Activated T-helper 2 cell treated with anti-CD3 and anti-CD28 coated beads, Interferon-gamma antibody, Interleukin-2, Interleukin-4, amounts not matched to agents 10 μg/mL and 5 μg/mL and 100 μg/mL, durations not matched to agents 14 hours and 24 hours and 36 hours (primary cell): ENCODE measurements at places on chromosomes 1 and 21.

DNA sequence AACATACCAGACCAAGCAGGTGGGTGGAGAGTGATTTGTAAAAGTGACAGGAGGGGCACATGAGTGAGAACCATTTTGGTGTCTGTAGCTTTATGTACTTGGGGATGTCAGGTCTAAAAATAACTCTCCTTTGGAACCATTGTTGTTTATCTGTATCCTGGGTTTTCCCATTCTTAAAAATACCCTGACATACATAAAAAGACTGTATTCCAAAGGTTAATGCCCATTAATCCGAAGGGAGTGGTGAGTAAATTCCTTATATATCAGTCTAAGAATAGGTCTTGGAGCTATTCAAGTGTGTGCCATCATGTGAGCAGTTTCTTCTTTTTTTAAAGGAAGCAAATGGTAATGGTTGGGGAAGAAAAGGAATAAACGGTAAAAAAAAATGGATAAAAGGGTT, 117.5 kb downstream of the TGFB2 start:
- no peaks in the 10 kb centered on the region for H3K4me1 ChIP-seq
- H3K4me3 ChIP-seq = no peak overlapping the region
- no peak overlapping the region for H3K27ac ChIP-seq

- H3K27me3 ChIP-seq = no peaks in the 10 kb centered on the region
- H3K4me1 ChIP-seq = peaks cover 2% of the 10 kb centered on the region
- no peak overlapping the region for H3K27ac ChIP-seq
- H3K36me3 ChIP-seq = no peaks in the 10 kb centered on the region
- no peak overlapping the region for H3K4me3 ChIP-seq
These were observed 496.1 kb downstream of the PTPRU start for GRCh38 chr1:29732453-29732852.

DNA sequence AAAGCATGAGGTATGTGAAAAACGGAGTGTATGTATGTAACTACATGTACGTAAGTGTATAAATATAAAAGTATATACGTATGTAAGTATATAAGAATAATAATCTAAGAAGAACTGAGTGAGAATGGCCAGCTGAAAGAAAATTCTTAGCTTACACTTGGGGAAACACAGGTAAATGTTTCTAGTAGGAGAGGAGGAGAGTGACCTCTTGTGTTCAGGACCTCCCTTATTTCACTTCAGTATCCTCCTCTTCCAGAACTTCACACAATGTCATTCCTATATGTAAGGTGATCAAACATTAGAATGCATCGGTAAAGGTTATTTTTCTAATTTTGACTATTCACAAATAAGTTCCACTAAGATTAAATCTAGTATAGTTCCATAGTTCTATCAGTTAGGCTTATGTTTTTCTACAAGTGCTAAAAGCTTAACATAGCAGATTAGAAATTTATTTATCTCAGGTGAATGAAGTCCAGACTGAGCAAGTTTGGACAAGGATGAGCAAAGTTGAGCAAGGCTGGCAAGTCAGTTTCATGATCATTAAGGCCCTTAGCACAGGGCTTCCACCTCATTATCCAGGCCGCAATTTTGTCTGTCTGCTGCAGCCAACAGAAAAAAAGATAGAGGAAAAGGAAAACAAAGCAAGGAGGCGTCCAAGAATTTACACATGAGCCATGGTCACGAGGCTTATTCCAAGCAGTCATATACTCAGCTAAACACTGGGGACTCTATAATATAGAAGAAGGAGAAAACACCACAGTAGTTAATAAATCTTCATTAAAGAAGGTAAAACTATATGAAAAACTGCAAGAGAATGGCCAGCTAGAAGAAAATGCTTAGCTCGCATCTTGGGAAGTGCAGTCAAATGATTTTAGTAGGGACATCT, 7.1 kb upstream of the MROH9 start:
- no peaks in the 10 kb centered on the region for H3K4me1 ChIP-seq
- H3K36me3 ChIP-seq = no peaks in the 10 kb centered on the region
- DNase-seq = no peak
- H3K4me3 ChIP-seq = no peak overlapping the region

GRCh38 chr21:21097466-21097865, 99.3 kb downstream of the NCAM2 start:
- no peak overlapping the region for H3K27ac ChIP-seq
- DNase-seq = no peak
- no peaks in the 10 kb centered on the region for H3K4me1 ChIP-seq
- H3K27me3 ChIP-seq = no peaks in the 10 kb centered on the region
- no peak overlapping the region for H3K4me3 ChIP-seq

DNA sequence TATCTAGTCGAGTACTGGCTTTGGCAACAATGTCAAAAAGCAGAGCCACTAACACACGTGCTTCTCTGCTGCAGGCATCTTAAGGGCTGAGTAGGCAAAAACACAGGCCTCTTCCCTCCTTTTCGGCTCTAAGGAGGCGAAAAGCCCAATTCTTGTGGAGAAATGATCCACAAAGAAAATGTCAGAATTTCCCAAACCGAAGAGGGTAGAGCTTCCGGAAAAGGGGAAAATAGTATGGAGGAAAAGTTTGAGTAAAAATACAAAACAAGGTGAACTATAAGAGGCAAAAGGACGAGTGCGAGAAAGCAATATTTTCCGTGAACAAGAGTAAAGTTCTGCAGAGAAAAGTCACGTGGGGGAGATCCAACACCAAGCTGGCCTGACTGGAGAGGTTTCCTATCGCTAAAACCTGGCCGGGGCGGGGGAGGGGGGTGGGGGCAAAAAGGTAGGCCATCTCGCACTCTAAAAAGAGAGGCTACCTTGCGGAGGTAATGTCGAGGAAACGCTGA, 551 bp downstream of the ZRANB2 start:
- H3K36me3 ChIP-seq = peaks cover 50% of the 10 kb centered on the region
- peaks cover 14% of the 10 kb centered on the region for H3K27me3 ChIP-seq
- peaks cover 22% of the 10 kb centered on the region for H3K4me1 ChIP-seq
- H3K27ac ChIP-seq = peak overlapping the region; percentile 100

- DNase-seq = no peak
- H3K27me3 ChIP-seq = no peaks in the 10 kb centered on the region
- H3K4me3 ChIP-seq = no peak overlapping the region
- H3K27ac ChIP-seq = peak overlapping the region; percentile 48
These were observed 6.1 kb downstream of the CTNNBIP1 start for GRCh38 chr1:9903801-9904527.

DNA sequence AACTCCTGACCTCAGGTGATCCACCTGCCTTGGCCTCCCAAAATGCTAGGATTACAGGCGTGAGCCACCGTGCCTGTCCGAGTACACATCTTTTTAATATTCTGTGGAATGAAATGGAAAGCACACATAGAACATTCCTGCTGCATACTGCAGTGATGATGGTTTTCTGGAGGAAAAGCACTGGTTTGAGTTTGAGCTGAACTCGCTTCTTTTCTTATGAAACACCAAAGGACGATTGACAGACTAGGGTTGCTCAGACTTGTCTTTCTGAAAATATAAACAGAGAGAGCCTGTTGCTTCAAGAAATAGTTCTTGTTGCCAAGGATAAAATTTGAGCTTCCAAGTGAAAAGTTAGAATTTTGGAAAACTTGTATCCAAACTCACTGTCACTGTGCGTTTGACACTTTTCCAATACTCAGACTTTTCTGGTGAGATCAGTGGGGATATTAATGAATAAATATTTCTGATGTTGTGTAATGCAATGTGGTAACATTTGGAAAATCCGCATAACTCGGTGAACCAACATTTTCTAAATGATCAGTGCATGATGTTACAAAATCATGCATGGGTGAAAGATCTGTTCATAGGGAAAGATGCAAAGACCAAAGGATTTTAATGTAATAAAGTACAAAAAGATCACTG, 15.0 kb upstream of the ERMAP start:
- peaks cover 4% of the 10 kb centered on the region for H3K27me3 ChIP-seq
- no peak for DNase-seq
- no peaks in the 10 kb centered on the region for H3K4me1 ChIP-seq
- no peak overlapping the region for H3K27ac ChIP-seq
- peaks cover 5% of the 10 kb centered on the region for H3K36me3 ChIP-seq
- H3K4me3 ChIP-seq = no peak overlapping the region

DNA sequence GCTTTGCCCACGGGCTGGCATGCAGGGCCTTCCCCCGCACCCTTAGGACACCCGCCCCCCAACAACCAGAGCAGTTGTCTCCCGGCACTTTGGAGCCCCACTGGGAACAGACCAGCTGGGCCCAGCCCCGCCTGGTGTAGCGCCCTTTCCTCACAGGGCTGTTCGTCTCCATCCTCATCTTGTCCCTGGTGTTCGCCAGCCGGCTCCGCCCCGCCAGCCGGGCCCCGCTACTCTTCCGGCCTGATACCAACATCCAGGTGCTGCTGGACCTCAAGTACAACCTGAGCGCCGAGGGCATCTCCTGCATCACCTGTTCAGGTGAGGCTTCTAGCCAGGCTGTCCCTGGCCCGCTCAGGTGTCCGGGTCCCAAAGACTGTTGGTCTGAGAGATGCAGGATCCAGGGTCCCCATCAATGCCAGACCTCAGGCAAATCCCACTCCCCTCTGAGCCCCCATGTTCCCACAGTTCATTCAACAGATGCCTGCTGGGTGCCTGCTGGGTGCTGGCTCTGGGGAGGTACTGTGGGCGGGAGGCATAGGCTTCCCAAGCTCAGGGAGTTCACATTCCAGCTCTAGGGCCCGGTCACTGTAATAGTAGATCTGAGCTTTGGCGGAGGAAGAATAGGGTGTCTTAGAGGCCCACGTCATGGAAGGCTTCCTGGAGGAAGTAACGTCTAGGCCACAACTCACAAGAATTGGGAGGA, 41.7 kb downstream of the DISP3 start:
- no peak overlapping the region for H3K4me3 ChIP-seq
- H3K36me3 ChIP-seq = no peaks in the 10 kb centered on the region
- no peaks in the 10 kb centered on the region for H3K27me3 ChIP-seq
- H3K4me1 ChIP-seq = no peaks in the 10 kb centered on the region
- no peak for DNase-seq

DNA sequence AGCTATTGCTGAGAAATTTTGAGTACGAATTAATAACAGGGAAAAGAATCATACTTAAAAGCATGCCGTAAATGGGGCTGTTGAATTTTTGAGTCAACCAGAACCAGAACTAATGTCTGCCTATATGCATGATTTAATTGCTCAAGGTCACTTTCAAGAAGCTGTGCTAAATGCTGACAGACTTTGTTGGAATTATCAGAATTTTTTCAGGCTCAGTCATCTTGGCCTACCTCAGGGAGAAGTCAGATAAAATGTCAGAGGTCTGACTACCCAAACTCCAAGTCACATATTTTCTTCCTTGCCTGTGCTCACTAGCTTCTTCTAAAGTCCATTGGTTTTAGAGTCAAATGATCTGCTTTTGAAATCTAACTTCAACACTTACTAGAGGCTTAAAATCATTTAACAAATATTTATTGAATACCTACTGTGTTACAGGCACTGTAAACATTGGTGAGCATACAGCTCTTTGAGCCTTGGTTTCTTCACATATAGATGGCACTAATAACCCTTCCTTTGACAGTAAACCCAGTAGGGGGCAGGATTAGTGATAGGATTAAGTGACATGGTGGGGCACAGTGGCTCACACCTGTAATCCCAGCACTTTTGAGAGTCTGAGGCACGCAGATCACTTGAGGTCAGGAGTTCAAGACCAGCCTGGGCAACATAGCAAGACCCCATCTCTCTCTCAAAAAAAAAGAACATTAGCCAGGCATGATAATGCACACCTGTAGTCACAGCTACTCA, 121.2 kb upstream of the SLC44A3 start:
- H3K27ac ChIP-seq = no peak overlapping the region
- H3K27me3 ChIP-seq = peaks cover 24% of the 10 kb centered on the region

GRCh38 chr1:104746994-104747393, 997.3 kb downstream of the AMY1C start:
- DNase-seq = no peak
- H3K27ac ChIP-seq = no peak overlapping the region
- H3K27me3 ChIP-seq = no peaks in the 10 kb centered on the region
- no peaks in the 10 kb centered on the region for H3K36me3 ChIP-seq
- no peak overlapping the region for H3K4me3 ChIP-seq

DNA sequence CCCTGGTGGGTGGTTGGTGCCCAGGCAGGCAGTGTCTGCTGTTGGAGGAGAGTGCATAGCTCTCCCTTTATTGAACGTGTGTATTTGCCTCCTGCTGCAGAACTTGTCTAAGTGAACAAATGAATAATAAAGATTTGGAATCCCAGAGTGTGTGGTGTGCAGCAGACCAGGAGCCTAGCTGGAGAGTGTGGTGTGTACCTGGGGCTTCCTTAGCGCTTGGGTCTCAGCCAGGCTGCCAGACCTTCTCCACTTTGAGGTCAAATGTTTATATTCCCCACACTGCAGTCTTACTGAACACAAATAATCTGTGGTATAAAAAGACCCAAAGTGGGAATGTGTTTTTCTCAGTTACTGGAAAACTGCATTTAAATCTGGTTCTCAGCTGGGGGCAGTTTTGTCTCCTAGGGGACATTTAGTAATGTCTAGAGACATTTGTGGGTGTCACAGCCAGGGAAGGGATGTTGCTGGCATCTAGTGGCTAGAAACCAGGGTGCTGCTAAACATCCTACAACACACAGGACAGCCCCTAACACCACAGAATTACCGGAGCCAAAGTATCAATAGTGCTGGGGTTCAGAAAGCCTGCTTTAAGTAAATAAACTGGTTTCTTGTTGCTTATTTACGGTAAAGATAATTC, 23.6 kb downstream of the SLC37A1 start:
- peaks cover 10% of the 10 kb centered on the region for H3K36me3 ChIP-seq
- H3K4me1 ChIP-seq = peaks cover 4% of the 10 kb centered on the region
- no peak overlapping the region for H3K27ac ChIP-seq
- H3K27me3 ChIP-seq = no peaks in the 10 kb centered on the region

- DNase-seq = no peak
- H3K4me3 ChIP-seq = no peak overlapping the region
- H3K27me3 ChIP-seq = no peaks in the 10 kb centered on the region
- peak overlapping the region; percentile 79 for H3K27ac ChIP-seq
- H3K36me3 ChIP-seq = peaks cover 36% of the 10 kb centered on the region
- peaks cover 41% of the 10 kb centered on the region for H3K4me1 ChIP-seq
These were observed 37.8 kb upstream of the GBP5 start for GRCh38 chr1:89310505-89310904.

GRCh38 chr1:49213301-49213700, 436.6 kb upstream of the BEND5 start:
- H3K4me1 ChIP-seq = no peaks in the 10 kb centered on the region
- DNase-seq = no peak

DNA sequence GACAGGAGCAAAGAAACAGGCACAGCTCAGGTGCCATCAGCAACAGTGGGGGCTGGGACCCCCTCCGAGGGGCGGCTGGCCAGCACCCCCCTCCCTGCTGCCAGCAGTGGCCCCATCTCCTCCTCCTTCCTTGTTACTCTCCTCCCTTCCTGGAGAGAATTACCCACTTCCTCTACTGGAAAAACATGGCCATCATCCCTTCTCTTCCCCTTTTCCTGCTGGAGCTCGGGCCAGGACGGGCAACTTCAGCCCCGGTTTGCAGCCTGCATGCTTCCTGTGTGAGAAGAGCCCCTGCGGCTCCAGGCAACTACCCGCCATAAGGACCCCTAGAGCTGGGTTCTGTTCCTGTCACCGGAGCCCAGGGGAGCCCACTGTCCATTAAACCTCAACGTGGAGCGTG, 17.6 kb downstream of the MEGF6 start:
- H3K27ac ChIP-seq = no peak overlapping the region
- no peaks in the 10 kb centered on the region for H3K36me3 ChIP-seq
- no peaks in the 10 kb centered on the region for H3K27me3 ChIP-seq
- no peak for DNase-seq
- H3K4me3 ChIP-seq = no peak overlapping the region
